ENCODE measurements at places on chromosomes 7 and 10.

- no peak for DNase-seq
Measured at GRCh38 chr7:74272305-74273038, 16.7 kb upstream of the CLIP2 start.

- no peak for DNase-seq
Measured at GRCh38 chr10:3745521-3745920, 39.5 kb downstream of the KLF6 start.

- DNase-seq: no peak
Measured at GRCh38 chr7:39621784-39622411, 1.5 kb upstream of the RALA start.

- no peak for DNase-seq
Measured at GRCh38 chr7:36747280-36748016, 23.2 kb upstream of the AOAH start.

DNA sequence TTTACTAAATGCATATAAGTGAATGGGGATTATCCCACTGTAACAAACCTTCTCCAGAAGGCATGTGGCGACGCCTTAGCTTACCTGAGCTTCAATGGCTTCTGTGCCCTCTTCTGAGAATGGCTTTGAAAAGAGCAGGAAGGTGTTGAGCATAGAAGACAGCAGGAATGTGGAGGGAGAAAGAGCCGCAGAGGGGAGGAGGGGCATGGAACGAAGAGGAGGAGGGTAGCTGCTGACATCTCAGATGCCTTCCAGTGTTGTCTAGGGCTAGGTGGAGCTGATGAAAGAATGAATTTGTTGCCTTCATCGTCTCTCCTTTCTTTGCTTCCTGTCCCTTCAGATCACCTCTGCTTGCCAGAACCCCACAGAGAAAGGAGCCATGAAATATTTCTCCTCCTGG is 86.2 kb downstream of the ITIH5 start:
- DNase-seq: no peak

GRCh38 chr10:30493609-30494530 is 59.9 kb downstream of the MAP3K8 start:
- no peak for DNase-seq

DNA sequence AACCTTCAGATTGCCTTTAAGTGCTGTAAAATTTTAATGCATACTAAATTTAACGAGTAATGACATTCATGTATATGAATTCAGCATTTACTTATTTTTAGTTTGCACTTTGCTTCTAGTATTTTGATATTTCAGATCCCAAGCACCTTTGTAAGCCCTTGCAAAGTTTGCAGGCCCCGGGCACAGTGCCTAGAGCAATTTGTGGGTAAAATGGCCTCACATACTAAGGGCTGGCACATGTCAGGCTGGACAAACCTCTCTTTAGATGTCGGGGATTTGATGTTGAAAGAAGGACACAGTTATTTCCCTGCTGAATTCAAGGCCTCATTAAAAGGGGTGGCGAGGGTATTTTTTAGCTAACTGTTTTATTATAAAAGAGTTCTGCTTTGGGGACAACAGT is 270.3 kb upstream of the HABP2 start:
- DNase-seq: no peak

GRCh38 chr7:37323966-37324365 is 124.7 kb downstream of the ELMO1 start:
- no peak for DNase-seq

DNA sequence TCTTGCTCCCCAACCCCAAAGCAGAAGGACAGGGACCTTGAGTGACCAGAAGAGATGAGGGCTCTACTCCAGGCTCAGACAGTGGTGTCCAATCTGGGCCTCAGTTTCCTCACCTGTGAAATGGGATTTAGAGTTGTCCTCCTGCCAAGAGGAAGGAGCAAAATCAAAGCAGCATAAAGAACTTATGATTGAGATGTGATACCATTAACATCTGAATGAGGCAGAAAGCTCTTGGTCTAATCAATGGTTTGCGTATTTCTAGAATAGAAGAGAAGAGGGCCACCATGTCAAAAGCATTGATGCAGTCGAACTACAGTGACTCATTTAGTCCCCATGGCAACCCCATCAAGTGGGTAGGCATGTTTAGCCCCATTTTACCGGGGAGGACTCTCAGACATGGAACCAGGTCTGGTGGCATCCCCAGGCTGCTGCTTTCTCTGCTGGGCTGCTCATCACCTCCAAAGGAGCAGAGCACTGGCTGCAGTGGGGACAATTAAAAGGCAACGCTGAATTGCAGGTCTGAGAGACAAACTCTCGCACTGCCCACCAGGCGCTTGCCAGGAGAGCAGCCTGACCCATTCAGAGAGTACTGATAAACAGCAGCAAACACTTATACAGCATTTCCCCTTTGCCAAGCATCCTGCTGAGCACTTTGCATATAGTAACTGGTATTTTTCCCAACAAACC is 175.9 kb downstream of the NEURL1 start:
- DNase-seq: no peak

DNA sequence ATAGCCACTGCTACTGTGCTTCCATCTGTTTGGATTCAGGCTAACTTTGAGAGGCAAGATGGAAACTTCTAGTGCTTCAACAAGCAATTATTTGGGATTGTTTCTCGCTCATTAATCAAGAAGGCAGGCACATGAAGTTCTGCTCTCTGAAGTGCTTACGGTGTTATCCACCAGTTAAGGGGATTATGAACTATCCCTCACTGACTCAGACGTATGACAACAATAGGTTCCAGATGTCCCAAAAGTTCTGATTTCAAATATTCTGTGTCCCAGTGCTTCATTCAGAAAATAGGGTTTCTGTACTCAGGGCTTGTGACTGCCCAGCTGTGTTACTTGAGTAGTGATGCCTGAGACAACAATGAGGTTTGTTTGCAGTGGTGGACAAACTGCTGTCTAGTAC is 81.0 kb downstream of the HACD1 start:
- no peak for DNase-seq

- peak; percentile 15 for DNase-seq
Measured at GRCh38 chr10:60964257-60965235, 20.6 kb upstream of the RHOBTB1 start.

DNA sequence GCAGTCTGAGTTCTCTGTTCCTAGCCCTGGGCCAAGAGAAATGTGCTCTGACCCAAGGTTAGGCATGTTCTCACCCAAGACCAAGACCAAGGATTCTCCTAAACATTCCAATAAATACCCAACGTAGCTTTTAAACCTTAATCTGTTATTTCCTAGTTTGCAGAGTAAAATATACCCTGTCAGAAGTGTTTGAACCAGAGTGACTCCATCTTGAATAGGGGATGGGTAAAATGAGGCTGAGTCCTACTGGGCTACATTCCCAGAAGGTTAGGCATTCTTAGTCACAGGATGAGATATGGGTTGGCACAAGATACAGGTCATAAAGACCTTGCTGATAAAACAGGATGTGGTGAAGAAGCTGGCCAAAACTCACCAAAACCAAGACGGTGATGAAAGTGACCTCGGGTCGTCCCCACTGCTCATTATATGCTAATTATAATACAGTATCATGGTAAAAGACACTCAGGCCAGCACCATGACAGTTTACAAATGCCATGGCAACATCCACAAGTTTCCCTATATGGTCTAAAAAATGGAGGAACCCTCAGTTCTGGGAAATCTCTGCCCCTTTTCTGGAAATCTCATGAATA is 27.7 kb downstream of the PLXNA4 start:
- no peak for DNase-seq

DNA sequence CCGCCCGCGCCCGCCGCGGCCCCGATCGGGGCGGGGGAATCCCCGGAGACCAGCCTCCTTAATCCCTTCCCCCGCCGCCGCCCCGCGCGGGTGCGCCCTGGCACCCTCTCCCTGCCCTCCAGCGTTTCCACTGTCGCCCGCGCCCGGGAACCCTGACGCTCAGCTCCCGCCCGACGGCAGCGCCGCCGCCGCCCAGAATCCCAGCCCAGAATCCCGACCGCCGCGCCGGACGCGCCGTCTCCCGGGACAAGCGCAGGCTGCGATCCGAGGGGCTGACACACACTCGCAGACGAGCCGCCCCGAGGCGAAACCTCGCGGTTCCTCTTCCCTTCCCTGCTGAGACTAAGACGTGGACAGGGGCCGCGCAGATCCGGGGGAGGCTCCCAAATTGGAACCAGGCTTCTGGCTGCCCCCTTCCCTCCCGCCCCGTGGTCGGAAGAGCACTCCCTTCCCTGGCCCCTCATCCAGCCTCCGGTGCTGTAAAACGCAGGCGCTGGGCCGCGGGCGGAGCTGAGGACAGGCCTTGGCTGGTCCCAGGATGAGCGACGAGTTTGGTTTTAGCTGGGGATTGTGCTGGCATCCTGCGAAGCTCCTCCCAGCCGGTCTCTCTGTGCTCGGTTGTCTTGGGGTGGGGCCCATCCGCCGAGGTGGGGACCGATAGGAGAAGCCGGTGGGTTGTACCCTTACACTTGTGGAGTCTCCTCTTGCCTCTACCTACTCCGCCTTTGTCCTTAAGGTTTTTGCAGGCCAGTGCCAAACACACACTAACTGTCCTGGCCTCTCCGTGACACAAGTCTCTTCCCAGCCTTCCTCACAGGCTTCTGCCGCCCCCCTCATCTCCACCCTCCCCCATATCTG is 1.1 kb downstream of the MARVELD1 start:
- no peak for DNase-seq
